Neuronal stem cell (in vitro differentiated cells): ENCODE measurements at places on chromosomes 12 and 14.

- no peak for DNase-seq
Measured at GRCh38 chr14:21229821-21230220, 39.4 kb downstream of the HNRNPC start.

DNA sequence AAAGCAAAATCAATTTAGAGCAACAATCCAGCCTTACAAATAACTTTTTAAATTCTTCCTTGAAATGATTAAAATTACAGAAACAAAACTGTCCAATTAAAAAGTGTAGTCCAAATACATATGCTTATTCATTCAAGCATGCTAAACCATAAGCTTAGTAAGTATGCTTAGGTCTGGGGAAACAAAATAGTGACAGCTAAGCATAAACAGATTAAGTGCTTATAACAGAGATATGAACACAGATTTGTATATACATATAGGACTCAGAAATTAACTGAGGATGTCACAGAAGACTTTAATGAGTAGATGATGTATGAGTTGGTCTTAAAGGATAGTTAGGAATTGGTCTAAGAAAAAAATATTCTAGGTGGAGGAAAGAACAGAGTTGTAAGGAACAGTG lies 41.8 kb downstream of the SCAF11 start:
- DNase-seq, result no peak

DNA sequence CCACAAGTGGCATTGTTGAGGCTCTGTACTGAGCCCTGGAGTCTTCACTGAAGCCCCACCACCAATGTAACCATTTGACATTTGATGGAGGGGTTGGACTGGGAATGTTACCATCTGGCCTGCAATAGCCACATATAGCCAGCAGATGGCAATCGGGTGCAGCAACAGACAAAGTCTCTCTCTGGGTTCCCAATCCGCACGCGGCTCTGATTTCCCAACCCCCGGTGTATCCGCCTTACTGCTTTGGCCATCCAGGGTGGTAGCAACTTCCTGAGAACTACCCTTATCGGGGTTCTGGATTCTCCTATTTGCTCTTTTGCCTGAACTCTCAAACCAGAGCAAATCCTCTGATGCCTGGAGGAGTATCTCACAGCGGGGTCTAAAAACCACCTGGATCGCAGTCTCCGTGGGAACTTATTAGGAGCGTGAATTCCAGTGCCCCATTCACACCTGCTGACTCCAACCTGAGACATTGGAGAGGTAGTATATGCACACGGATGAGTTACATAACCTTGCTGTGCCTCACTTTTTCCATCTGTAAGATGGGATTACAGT lies 14.2 kb downstream of the VRTN start:
- peak; percentile 89 for DNase-seq

DNA sequence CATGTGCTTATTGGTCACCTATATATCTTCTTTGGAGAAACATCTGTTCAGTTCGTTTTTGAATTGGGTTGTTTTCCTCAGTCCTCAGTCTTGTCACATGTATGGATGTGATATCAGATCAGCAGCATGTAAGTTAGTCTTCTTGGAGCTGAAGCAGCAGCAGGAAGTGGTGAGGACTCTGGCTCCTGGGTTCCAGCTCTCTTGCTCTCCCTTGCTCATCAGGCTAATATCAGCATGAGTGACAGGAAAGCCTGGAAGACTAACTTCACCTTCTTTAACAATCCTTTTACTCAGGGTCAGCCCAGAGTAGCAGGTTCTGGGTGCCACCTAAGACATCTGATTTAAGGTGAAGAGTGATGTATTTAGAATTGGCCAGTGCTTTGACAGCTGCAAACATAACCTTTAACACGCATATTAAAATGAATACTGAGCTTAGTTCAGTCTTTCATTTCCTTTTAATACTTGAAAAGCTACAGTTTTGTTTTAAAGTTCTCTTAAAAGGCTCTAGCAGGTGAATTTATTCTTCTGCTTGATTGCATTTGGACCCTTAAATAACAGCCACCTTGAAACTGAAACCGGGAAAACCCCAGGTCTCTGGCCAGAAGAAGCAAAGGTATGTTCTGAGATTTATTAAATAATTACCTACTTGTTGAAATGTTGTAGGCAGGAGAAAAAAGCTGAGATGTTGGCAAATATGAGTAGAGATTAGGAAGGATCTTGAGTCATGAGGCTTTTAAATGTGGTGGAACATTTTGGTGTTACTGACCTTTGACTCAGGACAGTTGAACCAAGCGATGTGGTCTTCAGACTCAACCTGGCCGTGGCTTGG lies 54.3 kb downstream of the DRAM1 start:
- DNase-seq, result no peak

DNA sequence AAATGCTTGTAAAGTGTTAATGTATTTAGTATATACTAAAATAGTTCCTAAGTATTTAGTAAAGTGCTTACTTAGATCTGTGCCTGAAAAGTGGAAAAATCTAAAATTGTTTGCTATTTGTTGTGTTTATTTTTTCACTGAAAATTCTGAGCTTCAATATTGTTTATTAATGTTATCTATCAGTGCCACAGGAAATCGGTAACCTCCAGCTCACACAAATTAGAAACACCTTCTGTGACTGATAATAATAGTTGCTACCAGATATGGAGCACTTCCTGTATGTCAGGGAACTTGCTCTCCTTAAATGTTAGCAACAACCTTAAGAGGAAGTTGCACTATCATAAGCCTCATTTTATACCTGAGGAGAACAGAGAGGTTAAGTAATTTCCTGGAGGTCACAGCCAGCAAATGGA lies 723 bp upstream of the LRP10 start:
- no peak for DNase-seq

DNA sequence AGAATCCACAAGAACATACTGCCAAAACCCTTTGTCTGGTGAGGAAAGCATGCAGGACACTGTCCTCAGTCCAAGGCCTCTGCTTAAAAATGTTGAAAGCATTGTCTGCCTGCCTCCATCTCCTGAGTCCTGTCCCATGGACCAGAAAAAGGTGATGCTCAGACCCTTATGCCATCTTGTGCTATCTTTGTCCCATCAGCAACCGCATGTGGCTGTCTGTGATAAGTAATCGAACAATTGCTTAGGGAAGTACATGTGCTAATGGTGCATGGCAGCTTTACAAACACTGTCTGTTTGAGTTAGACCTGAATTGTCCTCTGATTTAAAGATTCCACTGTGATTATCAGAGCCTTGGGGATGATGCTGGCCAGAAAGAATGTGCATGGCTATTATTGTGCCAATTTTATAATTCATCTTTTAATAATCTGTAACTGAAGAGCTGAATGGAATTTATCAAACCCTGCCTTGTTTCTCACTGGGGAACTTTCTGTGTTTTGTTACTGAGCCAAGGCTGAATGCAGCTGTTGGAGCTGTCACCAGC lies 177.5 kb downstream of the DACT1 start:
- no peak for DNase-seq

DNA sequence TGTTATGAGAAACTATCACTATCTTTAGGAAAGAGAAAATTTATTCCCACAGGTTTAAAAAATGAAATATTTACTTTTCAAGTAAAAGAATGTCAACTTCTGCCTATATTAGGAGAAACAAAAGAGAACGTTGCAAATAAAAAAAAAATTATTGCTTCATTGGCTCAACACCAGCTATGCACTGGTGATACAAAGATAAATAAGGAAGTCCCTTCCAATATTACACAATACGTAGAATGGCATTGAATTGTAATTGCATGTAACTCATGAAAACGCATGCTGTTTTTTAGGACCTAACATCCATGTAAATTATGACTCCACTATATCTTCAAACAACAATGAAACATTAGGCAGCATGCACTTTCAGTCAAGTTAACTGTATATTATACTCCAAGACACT lies 56.4 kb upstream of the RERGL start:
- DNase-seq, result no peak

DNA sequence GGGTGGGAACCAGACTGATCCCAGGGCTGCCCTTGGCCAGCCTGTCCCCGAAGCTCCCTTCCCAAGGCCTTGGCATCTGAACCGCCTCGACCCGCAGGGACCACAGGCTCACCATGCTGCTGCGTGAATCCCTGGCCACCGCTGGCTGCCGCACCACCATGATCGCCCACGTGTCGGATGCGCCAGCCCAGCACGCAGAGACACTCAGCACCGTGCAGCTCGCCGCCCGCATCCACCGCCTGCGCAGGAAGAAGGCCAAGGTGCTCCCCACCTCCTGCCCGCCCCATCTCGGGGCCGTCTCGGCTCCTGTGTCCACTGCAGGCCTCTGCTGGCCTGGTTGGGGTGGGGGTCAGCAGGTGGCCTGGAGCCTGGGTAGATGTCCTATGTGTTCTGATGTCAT lies 35.7 kb downstream of the KIF26A start:
- no peak for DNase-seq

DNA sequence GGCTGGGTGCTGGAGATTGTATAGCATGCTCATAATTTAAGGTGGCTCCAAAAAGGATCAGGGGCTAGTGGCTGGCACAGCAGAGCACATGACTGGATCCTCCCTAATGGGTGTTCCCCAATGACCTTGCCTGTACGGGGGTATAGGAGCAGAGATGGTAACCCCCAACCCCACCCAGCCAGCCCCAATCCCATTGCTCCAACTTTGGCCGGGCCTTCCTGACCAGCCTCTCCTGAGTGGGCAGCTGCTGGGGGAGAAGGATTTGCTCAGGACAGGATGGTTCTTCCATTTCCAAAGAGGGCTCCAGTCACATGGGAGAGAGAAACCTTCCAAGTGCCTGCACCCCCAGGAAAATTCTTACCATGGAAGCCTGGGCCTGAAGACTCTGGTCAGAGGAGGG lies 15.3 kb upstream of the NR4A1 start:
- no peak for DNase-seq

DNA sequence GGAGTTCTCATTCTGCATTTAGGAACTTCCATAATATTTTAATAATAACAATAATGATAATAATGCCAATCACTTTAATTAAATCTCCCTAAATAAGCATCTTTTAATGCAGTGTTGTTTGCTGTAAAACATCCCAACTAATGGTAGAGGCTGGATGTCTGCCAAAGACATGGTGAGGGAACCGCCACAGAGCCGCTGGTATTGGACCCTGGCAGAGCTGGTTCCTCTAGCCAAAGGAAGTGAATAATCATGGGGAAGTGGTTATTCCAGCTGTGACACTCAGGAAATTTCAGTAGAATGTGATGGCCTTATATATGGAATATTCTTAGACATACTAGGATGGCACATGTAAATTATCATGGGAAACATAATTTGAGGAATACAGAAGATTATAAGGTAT lies 483.3 kb downstream of the ZFP36L1 start:
- no peak for DNase-seq

GRCh38 chr14:23127861-23128260 lies 8.8 kb upstream of the CEBPE start:
- DNase-seq, result no peak

- DNase-seq, result no peak
Measured at GRCh38 chr12:6592087-6592486, 15.1 kb downstream of the CHD4 start.

DNA sequence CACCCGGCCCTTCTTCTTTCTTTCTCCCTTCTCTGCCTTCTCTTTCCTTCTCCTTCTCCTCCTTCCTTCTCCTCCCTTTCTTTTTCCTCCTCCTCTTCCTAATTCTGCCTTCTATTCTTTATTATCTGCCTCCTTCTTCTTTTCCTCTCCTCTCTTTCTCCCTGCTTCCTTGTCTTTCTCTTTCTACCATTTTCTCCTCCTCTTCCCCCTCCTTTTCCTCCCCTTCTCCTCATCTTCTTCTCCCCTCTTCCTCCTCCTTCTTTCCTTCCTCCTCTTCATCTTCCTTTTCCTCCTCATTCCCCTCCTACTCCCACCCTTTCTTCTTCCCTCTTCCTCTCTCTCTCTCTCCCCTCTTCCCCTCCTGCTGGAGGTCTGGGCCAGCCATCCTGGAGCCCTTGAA lies 294.9 kb upstream of the CRY1 start:
- no peak for DNase-seq

DNA sequence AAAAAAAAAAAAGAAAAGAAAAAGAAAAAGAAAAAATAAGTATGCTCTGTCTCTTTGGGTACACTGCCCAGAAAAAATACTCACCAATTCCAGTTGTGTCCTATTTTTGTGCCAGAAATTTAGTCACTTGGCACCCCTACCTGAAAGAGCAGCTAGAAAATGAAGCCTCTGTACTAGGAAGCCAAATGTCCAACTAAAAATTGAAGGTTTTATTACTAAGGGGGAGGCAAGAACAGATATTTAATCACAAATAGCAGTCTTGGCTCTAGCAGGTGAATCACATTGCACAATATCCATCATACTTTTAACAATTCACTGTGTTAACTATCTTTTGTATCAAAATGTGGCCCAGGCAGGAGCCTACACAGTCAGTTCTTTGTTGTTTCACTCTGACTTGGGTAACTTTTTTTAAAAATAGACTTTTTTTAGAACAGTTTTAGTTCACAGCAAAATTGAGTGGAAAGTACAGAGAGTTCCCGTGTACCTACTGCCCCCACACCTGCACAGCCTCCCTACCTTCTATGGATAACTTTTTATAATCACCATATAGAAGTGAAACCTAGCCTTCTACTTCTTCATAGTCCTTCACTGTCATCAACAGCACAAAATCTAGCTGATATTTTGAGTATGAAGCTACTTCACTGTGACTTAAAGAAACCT lies 87.1 kb upstream of the ATF7IP start:
- no peak for DNase-seq

- no peak for DNase-seq
Measured at GRCh38 chr14:33370426-33370825, 431.7 kb downstream of the NPAS3 start.

DNA sequence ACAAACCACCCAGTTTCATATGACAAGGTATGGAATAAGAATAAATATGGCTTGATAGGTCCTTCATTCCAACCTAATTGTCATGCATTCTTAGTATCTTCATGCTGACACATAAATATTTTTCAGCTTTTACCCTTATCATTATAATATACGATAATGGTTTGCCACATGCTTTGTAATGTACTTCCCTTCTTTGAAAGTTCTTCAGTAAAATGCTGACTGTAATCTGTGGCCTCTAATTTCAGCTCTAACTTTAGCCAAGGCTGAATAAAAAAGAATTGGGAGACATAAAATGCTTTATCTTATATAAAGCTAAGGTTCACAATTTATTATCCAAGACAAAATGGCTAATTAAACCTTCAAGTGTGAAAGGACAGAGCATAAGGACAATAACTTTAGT lies 2.6 kb upstream of the MAP4K5 start:
- DNase-seq, result no peak

- no peak for DNase-seq
Measured at GRCh38 chr12:71746974-71747611, 7.6 kb upstream of the RAB21 start.
